ENCODE measurements at places on chromosomes 4 and X. TPM values are rescaled to one million over a fixed set of nuclear protein-coding genes. Genes with fewer than 3 reads are reported as not detected.

ETDB gene
- not detected for total RNA-seq

TMPRSS11B gene
- not detected for total RNA-seq

SLC2A9 gene
- total RNA-seq = 3.7 TPM

BTC gene
- 40.1 TPM for total RNA-seq

PNCK gene
- 18.4 TPM for total RNA-seq

HSFX4 gene
- total RNA-seq = not detected

LIAS gene
- total RNA-seq = 11.7 TPM

GYPB gene
- total RNA-seq = not detected

NPNT gene
- 109 TPM for total RNA-seq

SPANXA2 gene
- not detected for total RNA-seq

ESX1 gene
- not detected for total RNA-seq

All from gastroesophageal sphincter (tissue), 4 donors.